Thoracic aorta (tissue), 2 donors: ENCODE measurements at places on chromosomes 4 and X. TPM values are rescaled to one million over a fixed set of nuclear protein-coding genes. Genes with fewer than 3 reads are reported as not detected.

- no peak for DNase-seq
These were observed 18.2 kb downstream of the PRDM8 start for GRCh38 chr4:80215449-80216052.

DNA sequence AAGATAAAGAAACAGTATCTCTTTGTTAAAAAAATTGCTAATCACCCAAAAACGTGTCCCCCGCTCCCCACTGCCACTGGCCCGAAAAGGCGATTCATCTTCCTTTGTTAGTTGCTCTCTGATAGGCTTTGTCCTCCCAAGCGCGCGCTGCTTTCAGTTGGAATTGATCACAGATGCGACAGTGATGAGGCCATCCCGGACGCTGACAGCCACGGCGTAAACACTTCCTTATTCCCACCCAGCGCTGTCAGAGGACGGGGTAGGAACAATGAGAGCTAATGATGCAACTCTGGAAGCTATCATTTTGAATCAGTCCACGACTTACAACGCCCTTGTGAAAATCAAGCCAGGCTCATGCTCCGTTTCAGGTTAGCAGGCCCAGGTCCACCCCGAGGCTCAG, 21.4 kb downstream of the SOD3 start:
- DNase-seq, result no peak

DNA sequence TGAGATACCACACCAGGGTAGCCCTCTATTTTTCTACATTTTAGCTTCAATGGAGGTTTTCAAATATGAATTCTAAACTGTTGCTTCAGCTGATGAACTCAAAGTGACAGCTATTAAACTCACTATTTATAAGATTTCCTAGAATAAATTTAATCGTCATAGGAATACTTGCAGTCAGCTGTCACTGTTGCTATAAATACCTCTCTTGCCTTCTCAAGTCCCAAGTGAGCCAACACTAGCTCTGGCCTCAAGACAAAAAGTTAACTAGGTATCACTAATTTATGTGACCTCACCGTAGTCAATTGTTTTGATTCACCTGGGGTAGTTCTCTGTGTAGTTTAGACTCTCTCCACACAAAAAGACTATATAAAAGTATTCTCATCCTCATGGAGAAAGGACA, 34.3 kb upstream of the PROM1 start:
- DNase-seq, result no peak

The NOX1 gene
- total RNA-seq, result not detected

DNA sequence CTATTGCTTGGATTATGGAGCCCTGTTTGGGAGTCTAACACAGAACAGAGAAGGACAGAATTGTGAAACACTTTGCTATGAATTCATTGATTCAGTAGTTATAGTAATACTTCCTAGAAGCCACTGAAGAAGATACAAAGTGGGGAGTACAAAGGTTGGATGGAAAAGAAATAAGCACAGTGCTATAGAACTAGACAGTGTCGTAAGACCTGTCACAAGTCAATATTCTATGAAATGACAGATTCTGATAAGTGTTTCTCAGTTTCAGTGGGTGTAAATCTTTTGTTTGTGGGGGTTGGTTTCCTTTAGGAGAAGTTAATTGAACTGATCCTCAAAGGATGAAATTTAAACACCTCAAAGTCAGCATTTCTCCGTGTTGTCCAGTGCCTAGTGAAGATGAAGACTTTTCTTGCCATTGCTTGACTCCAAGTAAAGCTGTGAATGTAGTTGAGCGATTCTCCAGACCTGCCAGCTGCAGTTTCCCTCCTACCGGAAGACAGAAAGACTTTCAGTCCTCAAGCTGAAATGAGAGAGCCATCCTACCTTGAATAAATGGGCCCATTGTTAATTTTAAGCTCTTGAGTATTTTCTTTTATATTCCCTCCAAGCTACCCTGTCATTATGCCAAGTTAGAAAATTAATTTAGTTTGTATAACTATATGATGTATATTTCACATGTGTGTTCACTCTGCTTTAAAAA, 7.9 kb downstream of the PDLIM5 start:
- no peak for DNase-seq

The CLIC2 gene
- 8.3 TPM for total RNA-seq

The C4orf54 gene
- 0.14 TPM for total RNA-seq

- DNase-seq, result no peak
These were observed 990 bp upstream of the HADH start for GRCh38 chr4:107988763-107989035.

The MAGEA10 gene
- total RNA-seq, result not detected

DNA sequence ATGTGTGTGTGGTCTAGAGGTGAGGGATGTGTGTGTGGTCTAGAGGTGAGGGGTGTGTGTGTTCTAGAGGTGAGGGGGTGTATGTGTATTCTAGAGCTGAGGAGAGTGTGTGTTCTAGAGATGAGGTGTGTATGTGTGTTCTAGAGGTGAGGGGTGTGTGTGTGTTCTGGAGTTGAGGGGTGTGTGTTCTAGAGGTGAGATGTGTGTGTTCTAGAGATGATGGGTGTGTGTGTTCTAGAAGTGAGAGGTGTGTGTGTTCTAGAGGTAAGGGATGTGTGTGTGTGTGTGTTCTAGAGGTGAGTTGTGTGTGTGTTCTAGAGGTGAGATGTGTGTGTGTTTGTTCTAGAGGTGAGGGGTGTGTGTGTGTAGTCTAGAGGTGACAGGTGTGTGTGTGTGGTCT, 1.3 kb downstream of the BST1 start:
- DNase-seq, result no peak

The BANK1 gene
- 1.1 TPM for total RNA-seq

The FREM3 gene
- total RNA-seq, result 0.14 TPM

DNA sequence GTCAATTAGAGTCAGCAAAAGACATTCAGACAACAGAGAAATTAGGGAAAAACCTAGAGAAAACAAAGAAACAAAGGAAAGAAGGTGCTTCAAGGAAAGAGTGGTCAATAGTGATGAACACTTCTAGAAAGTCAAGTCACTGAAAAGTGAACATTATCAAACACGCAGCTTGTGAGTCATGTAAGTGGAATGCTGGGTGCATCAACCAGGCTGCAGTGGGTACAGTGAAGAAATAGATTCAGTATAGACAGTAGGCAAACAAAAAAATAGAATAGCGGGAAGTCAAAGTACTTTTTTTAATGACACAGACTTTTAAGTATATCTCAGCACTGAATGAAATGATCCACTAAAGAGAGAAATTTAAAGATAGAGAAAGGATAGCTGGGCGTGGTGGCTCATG, 245.8 kb downstream of the ARHGAP24 start:
- no peak for DNase-seq

GRCh38 chrX:118596390-118596789, 100.8 kb downstream of the DOCK11 start:
- no peak for DNase-seq

DNA sequence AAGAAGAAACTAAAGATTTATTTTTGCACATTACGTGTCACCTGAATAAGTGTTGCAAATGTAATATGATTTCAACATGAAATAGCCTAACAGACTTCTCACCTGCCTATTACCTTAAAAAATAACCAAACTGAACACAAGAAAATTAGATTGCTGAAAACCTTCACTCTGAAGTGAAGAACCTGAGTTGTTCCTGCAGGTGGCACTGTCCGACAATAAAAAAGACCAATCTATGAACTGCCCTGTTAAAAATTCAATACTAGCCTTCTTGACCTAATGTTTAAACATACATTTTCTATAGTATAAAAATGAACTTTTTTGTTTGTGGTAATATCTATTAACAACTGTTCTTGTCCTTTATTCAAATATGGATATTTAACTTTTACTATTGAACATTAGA, 69.2 kb upstream of the PNPLA4 start:
- no peak for DNase-seq

DNA sequence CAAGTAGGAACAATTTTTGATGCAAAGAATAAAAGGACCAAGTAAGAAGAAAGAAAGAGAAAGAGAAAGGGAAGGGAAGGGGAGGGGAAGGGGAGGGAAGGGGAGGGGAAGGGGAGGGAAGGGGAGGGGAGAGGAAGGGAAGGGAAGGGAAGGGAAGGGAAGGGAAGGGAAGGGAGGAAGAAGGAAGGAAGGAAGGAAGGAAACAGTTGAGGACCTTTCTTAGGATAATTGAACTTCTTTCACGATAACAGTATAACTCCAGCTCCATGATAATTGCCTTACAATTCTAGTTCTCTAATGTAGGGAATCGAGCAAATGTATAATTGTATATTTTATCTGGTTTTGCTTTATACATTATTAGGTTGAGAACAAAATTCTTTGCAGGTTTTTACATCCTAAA, 556.2 kb upstream of the PCDH10 start:
- no peak for DNase-seq

DNA sequence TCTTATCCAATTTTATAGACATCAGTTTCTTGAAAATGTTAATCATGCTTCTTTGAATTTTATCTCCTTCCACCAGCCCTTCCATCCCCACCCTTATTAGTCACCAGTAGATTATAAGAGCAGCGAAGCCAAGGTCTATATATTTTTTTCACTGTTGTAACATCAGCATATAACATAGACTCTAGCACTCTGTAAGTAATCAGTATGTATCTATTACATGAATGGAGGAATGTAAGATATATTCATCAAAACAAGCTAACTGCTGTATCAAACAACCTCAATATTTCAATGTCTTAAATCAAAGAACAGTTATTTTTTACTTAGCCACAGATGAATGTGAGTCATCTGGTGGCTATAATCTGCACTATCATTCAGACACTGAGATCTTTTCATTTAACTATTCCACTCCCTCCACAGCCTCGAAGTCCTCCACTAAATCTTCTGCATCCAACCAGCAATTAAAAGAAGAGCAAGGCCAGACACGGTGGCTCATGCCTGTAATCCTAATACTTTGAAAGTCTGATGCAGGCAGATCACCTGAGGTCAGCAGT, 178.9 kb downstream of the CENPC start:
- DNase-seq, result no peak

GRCh38 chr4:187108845-187109244, 385.2 kb upstream of the FAT1 start:
- no peak for DNase-seq

DNA sequence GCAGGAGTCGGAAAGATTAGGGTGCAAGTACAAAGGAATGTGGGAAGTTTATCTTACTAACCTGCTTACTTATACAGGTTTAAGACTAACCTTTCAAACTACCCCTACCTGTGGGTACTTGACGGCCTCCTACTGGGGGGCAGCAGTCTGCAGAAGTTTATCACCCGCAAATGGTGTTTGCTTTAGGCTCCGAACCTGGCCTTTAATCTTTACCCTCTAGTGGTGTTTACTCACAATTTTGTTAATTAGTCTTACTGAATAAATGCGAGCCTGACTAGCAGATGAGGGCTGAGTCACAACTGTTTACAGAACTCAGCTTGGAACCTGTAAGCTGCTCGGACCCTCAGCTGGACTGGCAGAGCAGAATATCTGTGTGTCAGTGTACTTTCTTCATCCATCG, 204.2 kb upstream of the GPRIN3 start:
- no peak for DNase-seq

GRCh38 chr4:47553329-47554125, 68.5 kb downstream of the ATP10D start:
- DNase-seq, result no peak

GRCh38 chr4:132297346-132297745, 851.7 kb upstream of the PCDH10 start:
- no peak for DNase-seq

GRCh38 chrX:113868177-113868576, 715.7 kb upstream of the HTR2C start:
- no peak for DNase-seq

- DNase-seq, result no peak
These were observed 220.8 kb downstream of the MID1IP1 start for GRCh38 chrX:39022106-39022505.

DNA sequence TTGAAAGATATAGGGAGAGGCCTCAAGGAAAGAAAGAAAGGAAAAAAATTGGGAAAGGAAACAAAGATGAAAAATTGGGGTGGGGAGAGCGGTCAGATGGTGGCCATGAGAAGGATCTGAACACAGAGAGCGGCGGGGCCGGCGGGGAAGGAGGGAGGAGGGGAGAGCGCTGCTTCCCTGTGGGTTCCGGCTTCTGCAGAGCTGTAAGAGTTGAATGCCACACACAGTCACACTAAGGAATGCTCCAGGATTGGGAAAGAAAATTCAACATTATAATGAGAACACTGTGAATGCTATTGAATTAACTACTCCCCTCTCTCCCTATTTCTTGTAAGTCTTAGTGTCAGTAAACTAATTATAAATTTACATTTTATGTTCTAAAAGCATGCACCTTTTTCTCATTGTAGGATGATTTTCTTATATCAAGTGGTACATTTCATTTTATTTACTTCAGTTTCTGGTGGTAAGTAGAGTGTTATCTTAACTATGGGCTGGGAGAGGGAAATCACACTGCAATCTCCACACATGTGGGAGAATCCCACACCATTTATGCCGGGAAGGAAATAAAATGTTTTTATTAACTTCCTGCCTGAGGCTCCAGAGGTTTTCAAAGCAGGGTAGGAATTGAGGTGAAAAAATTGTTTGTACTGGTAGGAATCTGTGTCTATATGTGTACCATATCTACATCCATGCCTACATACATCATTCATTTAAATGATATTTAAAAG, 904 bp downstream of the F11 start:
- DNase-seq, result no peak

The OR13H1 gene
- not detected for total RNA-seq

GRCh38 chr4:30912098-30912714, 192.0 kb downstream of the PCDH7 start:
- no peak for DNase-seq

- DNase-seq, result no peak
These were observed 119.0 kb upstream of the BMP3 start for GRCh38 chr4:80911458-80911857.
